ENCODE measurements at places on chromosomes 16 and 17.

GRCh38 chr16:74936902-74937560 lies 47.9 kb downstream of the WDR59 start:
- DNase-seq: no peak

GRCh38 chr16:48963901-48964615 lies 317.6 kb downstream of the CBLN1 start:
- no peak for DNase-seq

- peak; percentile 22 for DNase-seq
These were observed 787 bp downstream of the PRKAR1A start for GRCh38 chr17:68512960-68513474.

- no peak for DNase-seq
These were observed 624.3 kb upstream of the SOX9 start for GRCh38 chr17:71496552-71496951.

GRCh38 chr16:66650707-66651473 lies 45.7 kb downstream of the CMTM4 start:
- peak; percentile 57 for DNase-seq

DNA sequence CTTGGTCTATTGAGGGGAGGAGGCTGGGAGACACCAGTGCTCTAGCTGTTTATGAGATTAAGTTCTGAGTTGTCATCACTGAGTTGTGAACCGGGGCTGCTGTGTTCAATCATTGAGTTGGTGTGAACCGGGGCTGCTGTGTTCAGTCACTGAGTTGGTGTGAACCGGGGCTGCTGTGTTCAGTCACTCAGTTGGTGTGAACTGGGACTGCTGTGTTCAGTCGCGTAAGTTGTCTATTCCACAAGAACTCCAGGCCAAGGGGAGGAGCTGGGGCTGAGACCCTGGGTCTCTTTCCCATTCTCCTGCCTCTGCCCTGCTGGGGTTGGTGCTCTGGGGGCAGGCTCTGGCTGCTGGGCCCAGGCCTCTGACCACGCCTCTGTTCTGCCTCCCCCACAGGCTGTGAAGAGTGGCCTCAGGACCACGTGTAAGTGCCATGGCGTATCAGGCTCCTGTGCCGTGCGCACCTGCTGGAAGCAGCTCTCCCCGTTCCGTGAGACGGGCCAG lies 24.5 kb downstream of the WNT9B start:
- DNase-seq: no peak
